SW480 (cell line): ENCODE measurements at places on chromosomes 3 and 15.

- no peak for DNase-seq
These were observed 136.9 kb downstream of the NUP210 start for GRCh38 chr3:13282986-13283876.

GRCh38 chr3:177541541-177541940 lies 344.3 kb upstream of the TBL1XR1 start:
- no peak for DNase-seq

DNA sequence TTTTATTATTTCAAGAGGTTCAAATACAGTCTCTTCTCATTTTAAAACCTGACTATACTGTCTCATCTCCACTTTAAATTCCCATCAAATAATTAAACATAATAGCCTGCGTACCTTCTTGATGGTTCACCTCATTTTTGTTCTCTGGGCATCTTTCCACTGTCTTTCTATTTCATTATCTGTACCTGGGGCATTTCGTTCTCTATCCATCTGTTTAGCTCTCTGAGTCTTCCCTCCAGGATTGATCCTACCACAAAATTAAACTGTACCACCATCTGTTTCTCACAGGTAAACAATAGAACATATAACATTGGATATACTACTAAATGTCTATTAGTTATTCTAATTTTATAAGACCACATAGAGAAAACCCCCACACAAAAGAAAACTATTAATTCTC lies 1331.4 kb downstream of the NSUN3 start:
- no peak for DNase-seq

GRCh38 chr3:146020969-146021368 lies 140.0 kb downstream of the PLOD2 start:
- no peak for DNase-seq

- DNase-seq = no peak
These were observed 120.3 kb downstream of the ARRDC4 start for GRCh38 chr15:98080791-98081190.

- peak; percentile 32 for DNase-seq
These were observed 81.6 kb upstream of the HERC1 start for GRCh38 chr15:63915209-63915872.

- no peak for DNase-seq
These were observed 100.6 kb downstream of the DCLK3 start for GRCh38 chr3:36663666-36664291.

- peak; percentile 95 for DNase-seq
These were observed 32.9 kb downstream of the B3GNT5 start for GRCh38 chr3:183285828-183286457.

- DNase-seq = no peak
These were observed 93.4 kb downstream of the CHCHD4 start for GRCh38 chr3:14031271-14031670.

- no peak for DNase-seq
These were observed 12.6 kb downstream of the BFSP2 start for GRCh38 chr3:133412183-133413132.

DNA sequence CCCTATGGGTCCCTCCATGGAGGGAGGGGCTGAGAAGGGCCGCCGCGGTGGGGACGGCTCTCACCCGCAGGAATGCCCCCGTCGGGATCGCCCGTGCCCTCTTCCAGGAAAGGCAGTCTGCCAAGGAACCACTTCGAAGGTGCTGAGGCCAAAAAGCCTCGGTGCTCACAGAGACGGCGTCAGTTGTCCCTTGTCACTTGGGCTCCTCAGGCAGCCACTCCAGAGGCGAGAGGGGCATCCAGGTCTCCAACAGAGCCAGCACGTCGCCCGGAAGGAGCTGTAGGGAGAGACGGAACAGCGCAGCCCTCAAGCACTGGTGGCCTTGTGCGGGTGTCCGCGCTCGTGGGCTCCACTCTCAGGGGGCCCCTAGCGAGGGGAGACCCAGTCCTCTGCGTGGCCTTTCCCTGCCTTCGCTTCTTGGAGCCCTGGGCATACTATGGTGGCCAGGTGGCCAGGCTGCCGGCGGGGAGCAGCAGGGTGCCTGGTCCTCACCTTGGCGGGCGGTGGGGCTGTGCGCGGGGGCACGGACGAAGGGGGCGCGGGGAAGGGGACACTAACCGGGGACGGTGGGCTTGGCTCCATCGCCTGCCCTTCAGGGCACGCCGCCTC lies 994 bp downstream of the MESP1 start:
- no peak for DNase-seq

DNA sequence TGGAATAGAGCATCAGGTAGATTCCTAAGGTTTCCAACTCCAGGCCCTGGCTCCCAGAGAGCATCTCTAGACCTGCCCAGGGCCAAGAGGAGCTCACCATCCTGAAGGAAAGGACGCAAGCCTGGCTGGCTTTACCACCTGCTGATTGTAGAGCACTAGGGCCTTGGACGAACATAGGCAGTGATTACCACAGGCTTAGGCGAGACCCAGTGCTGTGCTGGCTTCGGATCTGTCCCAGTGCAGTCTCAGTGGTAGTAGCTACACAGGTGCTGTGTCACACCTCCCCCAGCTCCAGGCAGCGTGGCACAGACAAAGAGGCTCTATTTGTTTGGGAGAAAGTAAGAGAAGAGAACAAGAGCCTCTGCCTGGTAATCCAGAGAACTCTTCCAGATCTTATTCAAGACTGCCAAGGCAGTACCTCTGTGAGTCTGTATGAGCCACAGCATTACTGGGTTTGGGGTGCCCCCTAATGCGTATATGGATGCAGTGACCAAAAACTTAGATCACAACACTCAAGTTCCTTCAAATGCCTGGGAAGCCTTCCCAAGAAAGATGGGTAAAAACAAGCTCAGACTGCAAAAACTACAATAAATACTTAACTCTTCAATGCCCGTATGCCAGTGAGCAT lies 25.4 kb downstream of the ISG20 start:
- peak; percentile 33 for DNase-seq

GRCh38 chr15:48363474-48363873 lies 32.2 kb downstream of the DUT start:
- no peak for DNase-seq

DNA sequence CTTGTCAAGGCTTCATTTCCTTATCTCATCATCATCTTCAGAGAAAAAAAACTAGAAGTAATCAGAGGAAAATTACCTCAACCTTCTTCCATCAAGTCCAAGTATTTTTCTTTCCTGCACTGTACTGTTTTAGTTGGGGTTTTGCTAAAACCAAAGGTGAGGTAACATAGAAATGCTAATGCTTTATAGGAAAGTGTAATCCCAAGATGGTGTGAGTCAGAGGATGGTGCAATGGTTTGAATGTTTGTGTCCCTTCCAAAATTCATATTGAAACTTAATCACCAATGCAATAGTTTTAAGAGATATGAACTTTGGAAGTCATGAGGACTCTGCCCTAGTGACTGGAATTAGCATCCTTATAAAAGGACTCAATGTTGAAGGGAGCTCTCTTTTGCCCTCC lies 79.5 kb downstream of the KBTBD8 start:
- DNase-seq = no peak

DNA sequence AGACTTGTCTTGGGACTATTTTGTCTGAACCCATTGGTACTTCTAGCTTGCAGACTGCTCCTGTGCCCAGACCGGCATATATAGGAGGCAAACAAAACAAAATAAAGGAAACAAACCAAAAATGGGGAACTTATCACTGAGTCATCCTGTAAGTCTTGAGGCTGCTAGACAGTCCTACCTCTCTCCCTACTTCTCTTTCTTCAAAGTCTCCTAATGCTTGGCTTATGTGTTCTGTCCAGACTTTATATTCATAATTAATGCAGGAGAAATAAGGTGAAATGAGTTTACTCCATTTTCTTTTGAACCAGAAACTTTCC lies 266.2 kb downstream of the ZNF385D start:
- DNase-seq = no peak

- no peak for DNase-seq
These were observed 195.4 kb downstream of the GOLGA6L6 start for GRCh38 chr15:20346082-20346805.

- DNase-seq = no peak
These were observed 550.7 kb upstream of the DPPA4 start for GRCh38 chr3:109888026-109888425.

- DNase-seq = no peak
These were observed 81.4 kb downstream of the PGPEP1L start for GRCh38 chr15:98926236-98926635.

GRCh38 chr15:91526424-91526823 lies 327.1 kb upstream of the SLCO3A1 start:
- no peak for DNase-seq

GRCh38 chr3:28859897-28860296 lies 421.0 kb upstream of the RBMS3 start:
- no peak for DNase-seq

DNA sequence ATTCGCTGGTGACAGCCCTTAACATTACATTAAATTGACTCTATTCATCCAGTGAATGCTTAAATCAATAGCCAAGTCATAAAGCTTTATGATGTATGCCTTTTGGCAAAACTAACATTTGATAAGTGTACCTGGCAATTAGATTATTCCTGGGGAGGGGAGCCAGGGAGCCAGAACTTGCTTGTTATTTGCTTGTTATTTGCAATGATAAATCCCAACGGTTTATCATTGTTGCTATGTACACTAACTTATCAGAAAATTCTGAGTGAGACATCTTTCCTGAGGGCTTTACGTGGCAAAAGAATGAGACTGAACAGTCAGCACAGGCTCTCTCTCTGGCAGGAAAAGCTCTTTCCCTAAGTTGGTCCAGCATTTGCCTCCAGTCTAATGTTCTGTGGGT lies 35.8 kb upstream of the FBN1 start:
- DNase-seq = no peak

GRCh38 chr3:196640297-196641018 lies 964 bp downstream of the NRROS start:
- no peak for DNase-seq

DNA sequence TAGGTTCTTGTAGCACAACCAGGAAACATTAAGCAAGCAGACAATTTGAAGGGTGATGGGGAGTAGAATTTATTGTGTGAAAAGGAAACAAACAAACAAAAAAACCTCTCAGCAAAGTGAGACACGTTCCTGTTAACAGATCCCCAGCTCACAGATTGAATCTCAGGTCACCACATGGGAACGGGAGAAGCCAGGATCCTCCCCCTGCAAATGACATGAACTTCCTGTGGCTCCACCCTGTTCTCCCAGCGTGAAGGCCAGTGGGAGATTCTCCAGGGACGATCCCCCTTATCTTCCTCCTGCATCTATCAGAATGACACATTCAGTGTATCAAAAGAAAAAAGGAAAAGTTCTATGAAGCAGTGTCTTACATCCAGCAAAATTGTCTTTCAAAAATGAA lies 1488.1 kb downstream of the OTOL1 start:
- no peak for DNase-seq

DNA sequence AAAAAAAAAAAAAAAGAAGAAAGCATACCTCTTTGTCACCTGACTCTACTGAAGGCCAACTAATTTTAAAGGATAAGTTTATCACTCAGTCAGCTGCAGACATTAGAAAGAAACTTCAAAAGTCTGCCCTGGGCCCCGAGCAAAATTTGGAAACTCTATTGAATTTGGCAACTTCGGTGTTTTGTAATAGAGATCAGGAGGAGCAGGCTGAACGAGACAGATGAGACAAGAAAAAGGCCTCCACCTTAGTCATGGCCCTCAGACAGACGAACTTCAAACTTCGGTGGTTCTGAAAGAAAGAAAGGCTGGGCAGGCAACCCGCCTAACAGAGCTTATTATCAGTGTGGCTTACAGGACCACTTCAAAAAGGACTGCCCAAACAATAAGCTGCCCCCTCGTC lies 18.5 kb downstream of the GLDN start:
- DNase-seq = no peak

DNA sequence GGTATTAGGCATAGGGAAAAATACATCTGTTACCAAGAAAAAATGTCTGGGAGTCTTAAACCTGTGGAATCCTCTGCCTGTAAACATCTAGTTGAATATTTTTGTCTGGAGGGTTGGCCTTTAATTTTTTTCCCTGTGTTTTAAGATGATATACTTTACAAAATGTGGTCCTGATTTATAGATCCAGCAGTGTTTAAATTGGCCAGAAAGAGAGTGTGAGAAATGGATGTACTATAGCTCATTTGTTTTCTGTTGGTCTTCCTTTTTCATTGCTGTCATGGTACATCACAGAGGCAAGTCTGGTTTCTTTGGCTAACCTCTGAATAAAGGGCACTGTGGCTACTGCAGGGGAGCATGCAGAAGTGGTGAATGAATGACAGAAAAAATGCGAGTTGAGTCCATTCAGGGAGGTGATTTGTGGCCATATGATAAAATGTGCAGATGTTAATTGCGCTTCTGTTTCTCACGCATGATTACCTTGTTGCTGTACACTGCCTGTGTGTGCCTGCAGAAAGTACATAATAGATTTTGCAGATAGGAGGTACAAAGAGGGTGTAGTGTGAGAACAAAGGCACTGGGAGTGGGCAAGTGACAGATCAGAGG lies 150.0 kb downstream of the NFKBIZ start:
- DNase-seq = no peak

DNA sequence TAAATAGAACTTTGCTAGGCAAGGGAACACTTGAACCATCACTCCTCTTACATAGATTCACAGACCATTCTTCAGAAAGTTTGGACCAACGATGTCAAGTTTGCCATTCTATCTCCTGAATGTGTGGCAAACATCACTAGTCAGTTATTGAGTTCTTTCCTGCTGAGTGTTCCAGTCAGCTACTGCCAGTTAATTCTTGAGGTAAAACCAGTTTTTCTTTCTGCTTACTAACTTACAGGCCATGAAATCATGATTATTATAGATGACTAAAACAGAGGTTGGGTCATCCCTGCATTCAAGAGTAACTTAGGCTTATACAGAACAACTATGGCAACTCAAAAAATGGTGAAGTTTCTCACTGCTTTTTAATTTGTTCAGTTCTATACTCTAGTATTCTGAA lies 88.2 kb downstream of the AP4E1 start:
- no peak for DNase-seq

GRCh38 chr3:15083252-15083651 lies 15.7 kb downstream of the RBSN start:
- DNase-seq = no peak

- peak; percentile 84 for DNase-seq
These were observed 67.6 kb downstream of the FNDC3B start for GRCh38 chr3:172106989-172107388.

GRCh38 chr3:10519236-10519635 lies 13.8 kb upstream of the ATP2B2 start:
- no peak for DNase-seq

DNA sequence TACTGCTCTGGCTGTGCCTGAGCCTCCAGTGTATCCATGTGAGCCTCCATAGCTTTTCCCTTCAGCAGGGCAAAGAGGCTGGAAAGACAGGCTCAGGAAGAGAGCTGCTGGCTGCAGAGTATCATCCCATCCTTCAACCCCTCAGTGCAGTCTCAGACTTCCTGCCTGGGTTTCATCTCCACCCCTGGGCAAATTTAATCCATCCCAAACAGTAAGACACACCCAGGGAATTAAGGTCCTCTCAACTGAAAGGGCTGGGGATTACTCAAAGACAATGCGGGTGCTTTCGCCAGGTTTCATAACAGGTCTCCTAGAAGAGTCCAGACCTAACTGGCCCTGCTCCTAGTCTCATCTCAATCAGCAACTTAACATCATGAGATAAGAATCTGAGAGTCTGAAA lies 15.5 kb downstream of the SLCO2A1 start:
- DNase-seq = no peak

GRCh38 chr15:39792844-39793335 lies 10.2 kb upstream of the FSIP1 start:
- DNase-seq = no peak
